PC-3 (cell line): ENCODE measurements at places on chromosomes 12 and 14. TPM values are rescaled to one million over a fixed set of nuclear protein-coding genes. Genes with fewer than 3 reads are reported as not detected.
A peak's percentile ranks its signal among the peaks of the same experiment; 100 is the strongest.

GRCh38 chr14:35879654-35880249, 53.6 kb downstream of the BRMS1L start:
- DNase-seq = peak; percentile 60

DNA sequence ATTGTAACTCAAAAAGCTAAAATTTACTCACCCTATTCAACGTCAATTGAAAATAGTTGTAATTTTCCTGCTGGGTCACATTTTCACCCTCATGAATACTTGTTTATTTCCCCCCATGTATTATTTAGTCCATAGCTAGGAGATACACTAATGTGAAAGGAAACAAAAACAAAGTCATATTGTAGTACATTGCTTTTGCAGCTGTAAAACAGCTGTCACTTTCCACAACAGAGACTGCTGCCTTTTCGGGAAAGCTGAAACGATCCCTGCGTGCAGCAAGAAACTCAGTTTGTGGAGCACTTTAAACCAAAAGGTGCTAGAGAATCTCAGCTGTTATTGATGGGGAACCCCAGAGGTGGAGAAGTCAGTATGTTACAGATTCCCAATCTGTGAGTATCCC, 4.3 kb downstream of the RACGAP1 start:
- no peak for DNase-seq

DNA sequence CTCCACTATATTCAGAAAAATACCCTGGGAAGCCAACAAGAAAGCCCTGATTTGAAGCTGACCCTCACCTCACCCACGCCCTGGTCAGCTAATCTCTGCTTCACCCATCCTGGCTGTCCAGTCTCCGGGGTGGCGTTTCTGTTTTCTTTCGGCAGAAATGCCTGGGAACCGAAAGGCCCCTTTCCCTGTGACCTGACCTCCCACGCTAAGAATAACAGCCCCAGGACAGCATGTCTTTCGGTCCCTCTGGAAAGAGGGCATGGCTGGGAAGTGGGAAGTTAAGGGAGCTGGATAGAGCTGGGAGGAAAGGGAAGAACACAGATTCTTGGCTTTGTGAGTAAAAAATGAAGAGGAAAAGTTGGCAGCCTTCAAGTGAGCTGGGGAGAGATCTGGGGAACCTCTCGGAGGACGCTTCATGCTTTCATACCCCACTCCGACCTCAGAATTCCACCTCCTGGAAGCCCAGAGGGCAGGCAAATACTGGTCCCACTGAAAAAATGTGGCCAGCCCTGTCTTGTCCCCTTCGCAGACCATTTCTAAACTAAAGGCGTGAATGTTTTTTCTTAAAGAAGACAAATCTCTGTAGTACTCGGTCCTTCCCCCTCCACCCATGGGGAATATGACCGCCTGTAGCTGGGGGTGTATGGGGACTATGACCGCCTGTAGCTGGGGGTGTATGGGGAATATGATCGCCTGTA, 163.0 kb upstream of the FKBP4 start:
- DNase-seq = no peak

DNA sequence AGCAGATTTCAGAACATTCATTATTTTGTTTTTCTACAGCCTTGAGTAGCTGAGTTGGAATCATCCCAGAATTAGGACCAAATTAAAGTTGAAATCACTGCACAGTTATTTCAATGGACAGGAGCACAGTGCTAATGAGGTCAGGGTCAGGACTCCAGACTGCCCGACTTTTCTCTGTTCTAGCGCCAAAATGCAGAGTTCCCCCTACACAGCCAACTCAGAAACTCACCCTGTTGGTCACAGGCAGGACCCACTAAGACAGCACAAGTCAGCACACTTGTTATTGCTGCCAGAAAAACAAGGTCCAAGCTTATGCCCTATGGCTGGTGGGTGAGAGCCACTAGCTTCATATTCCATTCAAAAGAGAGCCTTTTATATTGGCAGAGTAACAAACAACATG, 198.1 kb upstream of the KRR1 start:
- DNase-seq = no peak

- DNase-seq = no peak
Observed at GRCh38 chr14:100540141-100540925, 46.9 kb downstream of the BEGAIN start.

- DNase-seq = no peak
Observed at GRCh38 chr12:11827091-11828061, 177.9 kb downstream of the ETV6 start.

DNA sequence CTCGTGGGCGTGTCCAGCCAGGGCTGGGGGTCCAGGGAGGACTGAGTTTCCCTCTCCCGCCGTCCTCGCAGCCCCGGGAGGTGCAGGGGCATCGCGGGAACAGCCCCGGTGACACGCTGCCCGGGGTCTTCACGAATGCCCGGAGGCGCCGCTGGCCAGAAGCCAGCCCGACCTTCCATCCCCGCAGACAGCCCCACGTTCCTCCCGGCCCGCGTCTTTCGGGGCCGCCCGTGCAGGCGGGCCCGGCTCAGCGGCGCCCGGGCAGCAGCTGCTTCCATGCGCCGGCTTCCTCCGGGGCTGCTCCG, 827 bp upstream of the TEDC1 start:
- no peak for DNase-seq

DNA sequence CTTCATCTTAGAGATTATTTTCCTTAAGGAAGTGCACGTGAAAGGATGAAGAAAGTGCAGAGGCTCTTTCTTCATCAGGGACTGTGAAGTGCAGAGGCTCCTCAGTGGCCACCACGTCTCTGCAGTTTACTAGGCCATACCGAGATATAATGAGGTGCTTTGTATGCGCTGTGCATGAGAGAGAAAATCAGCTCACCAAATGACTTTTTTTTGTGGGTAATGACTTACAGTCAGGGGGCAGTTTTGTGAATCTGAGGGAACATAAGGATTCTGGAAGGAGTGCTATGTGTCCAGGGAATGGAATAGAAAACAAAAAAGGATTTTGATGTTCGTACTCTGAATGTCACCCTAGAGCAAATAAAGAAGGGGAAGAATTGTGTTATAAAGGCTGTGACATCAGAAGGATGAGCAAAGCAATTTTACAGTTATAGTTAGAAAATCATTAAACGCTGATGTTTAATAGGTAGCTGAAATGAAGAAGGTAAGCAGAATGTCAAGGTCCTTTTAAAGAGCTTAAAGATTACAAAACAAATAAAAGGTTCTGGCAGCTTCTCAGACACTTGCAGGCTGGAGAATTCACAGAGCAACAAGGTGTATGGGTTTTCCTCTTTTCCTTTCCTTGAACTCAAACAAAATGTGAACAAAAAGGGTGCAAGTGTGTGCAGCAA, 247.5 kb upstream of the NOVA1 start:
- no peak for DNase-seq

- no peak for DNase-seq
Observed at GRCh38 chr14:98890556-98891340, 381.2 kb downstream of the BCL11B start.

DNA sequence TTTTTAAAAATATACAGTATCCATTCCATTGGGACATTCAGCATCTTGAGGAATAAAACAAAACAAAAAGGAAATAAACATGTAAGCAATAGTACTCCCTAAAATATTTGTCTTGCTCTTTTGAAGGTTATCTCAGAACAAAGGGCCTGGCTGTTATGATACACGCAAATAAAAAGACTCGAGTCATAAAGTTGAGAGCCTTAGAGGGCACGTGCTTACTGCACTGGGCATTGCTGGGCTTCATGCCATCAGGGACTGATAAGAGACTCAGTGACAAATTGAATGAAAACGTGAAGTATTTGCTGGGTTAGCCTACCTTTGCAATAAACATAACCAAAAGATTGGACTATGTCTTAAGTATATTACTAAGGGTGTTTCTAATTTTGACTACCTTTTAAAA, 118.9 kb downstream of the SLC35F4 start:
- DNase-seq = peak; percentile 72

GRCh38 chr12:15797818-15798217, 8.6 kb upstream of the EPS8 start:
- peak; percentile 49 for DNase-seq

GRCh38 chr12:106586803-106587684, 4.2 kb downstream of the RFX4 start:
- DNase-seq = no peak

DNA sequence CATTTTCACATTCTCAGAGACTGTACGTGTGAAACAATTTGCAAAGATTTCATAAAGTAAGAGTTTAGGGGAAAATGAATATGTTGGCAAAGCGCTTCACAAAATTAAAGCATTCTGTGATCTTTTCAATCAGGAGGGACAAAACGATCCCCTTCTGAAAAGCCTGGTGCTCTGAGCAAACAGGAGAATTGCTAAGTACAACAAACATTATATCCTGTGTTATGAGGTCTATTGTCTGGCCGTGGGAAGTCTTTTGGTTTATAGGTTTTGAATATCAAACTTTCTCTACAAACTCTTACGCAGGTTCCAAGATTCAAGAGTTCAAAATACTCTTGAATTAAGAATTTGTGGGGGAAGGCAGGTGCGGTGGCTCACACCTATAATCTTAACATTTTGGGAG, 7.2 kb upstream of the FOXN3 start:
- no peak for DNase-seq

- DNase-seq = no peak
Observed at GRCh38 chr12:57869298-57869926, 22.9 kb upstream of the CTDSP2 start.

DNA sequence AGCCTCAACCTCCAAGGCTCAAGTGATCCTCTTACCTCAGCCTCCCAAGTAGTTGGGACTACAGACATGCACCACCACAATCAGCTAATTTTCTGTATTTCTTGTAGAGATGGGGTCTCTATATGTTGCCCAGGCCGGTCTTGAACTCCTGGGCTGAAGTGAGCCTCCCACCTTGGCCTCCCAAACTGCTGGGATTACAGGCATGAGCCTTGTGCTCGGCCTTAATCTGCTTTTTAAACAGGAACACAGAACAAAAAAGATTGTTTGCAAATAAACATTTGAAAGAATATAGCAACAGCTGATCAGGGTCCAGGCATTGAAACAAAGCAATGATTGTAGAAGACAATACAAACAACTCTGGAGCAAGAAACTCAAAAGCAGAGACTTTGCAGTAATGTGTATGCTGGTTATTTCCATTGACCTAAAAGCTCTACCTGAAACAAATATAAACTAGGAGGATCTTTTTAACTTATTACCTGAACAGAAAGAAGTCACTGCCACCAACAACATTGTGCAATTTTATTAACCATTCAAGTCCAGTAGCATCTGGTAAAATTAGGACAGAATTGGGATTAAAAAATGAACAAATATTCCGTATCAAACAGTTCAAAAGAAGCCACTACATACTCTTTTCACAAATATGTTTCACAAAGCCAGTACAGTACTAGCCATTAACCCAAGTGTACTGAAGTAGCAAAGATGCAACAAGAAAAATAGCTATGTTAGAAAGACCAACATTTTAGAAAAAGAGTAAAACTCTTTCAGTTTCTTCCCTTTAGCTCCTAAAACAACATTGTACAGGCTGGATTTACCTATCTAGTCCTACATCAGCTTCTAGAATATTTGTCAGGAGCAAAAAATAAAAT, 14.2 kb downstream of the AMN1 start:
- DNase-seq = no peak

- DNase-seq = peak; percentile 40
Observed at GRCh38 chr14:79279645-79280597, 931.4 kb downstream of the DIO2 start.

DNA sequence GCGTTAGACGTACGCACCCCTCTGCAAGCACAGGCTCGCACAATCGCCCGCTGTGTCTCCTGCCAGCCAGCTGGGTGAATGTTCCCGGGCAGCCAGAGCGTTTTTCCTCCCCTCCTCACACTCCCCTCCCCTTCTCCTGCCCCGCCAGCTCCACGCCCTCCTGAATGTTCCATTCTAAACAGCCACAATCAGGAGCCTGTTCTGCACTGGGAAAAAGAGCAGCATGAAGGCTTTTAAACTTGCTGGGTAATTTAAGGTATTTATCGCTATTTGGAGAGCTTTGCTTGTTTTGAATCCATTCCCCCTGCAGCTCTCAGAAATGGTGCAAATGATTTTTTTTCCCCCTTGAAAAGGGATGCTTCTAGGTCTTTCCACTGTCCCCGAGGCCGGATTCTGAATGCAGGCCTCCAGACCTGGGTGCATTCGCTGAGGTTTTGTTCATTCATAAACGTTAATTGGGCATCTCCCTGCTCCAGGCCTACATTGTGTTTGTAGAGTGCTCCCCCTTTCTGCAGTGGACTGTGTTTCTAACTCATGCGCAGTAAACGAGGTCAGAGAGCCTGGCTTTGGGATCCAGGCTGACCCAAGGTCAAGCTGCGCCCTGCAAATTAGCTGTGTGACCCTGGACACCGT, 212.5 kb downstream of the CHST11 start:
- peak; percentile 36 for DNase-seq

- no peak for DNase-seq
Observed at GRCh38 chr12:83939718-83940117, 972.9 kb downstream of the SLC6A15 start.

- no peak for DNase-seq
Observed at GRCh38 chr14:95713596-95714371, at the start of gene TCL1A. Gene TCL1A, minus strand, starts transcription at chr14:95714125. Its CDS starts 59 bp downstream, at chr14:95714066.

- DNase-seq = no peak
Observed at GRCh38 chr12:32158525-32158924, 51.9 kb downstream of the BICD1 start.

DNA sequence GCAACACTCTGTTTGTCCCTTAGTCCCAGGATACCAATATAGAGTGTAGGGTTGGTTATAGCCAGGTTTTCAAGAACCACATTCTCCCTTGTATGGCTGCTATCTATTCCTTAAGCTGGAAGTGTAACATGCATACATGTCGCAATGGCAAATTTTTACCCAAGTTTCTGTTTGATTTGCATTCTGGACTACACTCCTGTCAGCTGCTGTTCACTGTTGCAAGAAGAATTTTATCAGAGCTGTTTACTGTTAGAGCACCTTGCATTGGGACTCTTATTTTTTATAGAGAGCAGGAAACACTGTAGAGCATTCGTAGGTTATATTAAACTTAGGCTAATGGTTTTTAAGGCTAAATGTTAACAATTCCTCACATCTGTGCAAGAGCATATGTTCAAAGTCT, 376.0 kb upstream of the LRFN5 start:
- DNase-seq = no peak

GRCh38 chr12:88015825-88016224, 13.4 kb downstream of the C12orf50 start:
- no peak for DNase-seq

- no peak for DNase-seq
Observed at GRCh38 chr12:33546004-33546403, 106.4 kb upstream of the SYT10 start.

GRCh38 chr12:54185919-54186318, 2.9 kb downstream of the SMUG1 start:
- no peak for DNase-seq

RESF1 gene
- 9.4 and 14.8 TPM in 2 replicates for total RNA-seq

SLC25A21 gene
- total RNA-seq = 0.87 and 1.0 TPM in 2 replicates

SRGAP1 gene
- total RNA-seq = 7.5 and 11.0 TPM in 2 replicates

CFAP54 gene
- 0.77 and 1.1 TPM in 2 replicates for total RNA-seq

CARMIL3 gene
- not detected in 2 replicates for total RNA-seq

KCNC2 gene
- not detected in 2 replicates for total RNA-seq

GLT8D2 gene
- total RNA-seq = 1.6 TPM in 2 replicates

CHD8 gene
- total RNA-seq = 57.4 and 81.0 TPM in 2 replicates

STRAP gene
- 64.8 and 80.4 TPM in 2 replicates for total RNA-seq

DYRK4 gene
- total RNA-seq = 49.4 and 58.6 TPM in 2 replicates

TSFM gene
- total RNA-seq = 55.8 and 63.0 TPM in 2 replicates

TMTC1 gene
- total RNA-seq = 5.8 TPM in 2 replicates

ADCY6 gene
- 19.0 and 24.4 TPM in 2 replicates for total RNA-seq
